ENCODE measurements at places on chromosomes 2 and 18.

- no peak for DNase-seq
These were observed 43.8 kb upstream of the ZNF516 start for GRCh38 chr18:76538846-76539245.

- DNase-seq = no peak
These were observed 229.9 kb upstream of the HDAC4 start for GRCh38 chr2:239630618-239631286.

DNA sequence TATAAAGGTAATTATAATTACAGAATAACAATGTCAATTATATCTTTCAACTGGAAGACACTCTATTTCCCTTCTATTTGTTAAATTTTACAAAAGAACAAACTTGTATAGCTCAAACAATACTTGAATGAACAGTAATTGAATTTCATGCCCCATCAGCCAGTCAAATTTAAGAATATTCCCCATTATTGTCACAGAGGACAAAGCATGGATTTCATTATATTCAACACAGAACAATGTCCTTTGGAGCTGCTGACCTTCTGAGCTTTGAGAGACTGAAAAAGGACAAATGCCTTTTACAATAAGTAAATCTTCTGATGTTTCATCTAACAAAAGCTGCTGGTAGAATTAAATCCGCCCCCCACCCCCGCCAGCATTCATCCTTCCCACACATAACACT, 187.5 kb upstream of the MC4R start:
- DNase-seq = no peak

- DNase-seq = no peak
These were observed 10.4 kb downstream of the CERKL start for GRCh38 chr2:181646415-181646987.

DNA sequence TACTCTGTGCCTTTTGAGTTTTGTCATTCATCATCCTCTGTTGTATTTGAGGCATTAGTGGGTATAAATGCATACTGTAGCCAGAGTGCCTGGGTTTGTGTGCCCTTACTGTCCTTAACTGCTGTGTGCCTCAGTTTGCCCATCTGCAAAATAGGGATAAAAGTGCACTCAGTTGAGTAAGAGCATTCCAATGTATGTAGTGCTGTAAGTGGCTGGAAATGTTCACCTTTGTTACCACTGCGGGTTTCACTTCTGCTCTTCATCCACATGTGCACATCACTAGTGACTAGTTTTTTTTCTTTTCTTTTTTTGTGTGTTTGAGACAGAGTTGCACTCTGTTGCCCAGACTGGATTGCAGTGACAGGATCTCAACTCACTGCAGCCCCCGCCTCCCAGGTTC, 39.9 kb downstream of the PLEKHB2 start:
- no peak for DNase-seq

DNA sequence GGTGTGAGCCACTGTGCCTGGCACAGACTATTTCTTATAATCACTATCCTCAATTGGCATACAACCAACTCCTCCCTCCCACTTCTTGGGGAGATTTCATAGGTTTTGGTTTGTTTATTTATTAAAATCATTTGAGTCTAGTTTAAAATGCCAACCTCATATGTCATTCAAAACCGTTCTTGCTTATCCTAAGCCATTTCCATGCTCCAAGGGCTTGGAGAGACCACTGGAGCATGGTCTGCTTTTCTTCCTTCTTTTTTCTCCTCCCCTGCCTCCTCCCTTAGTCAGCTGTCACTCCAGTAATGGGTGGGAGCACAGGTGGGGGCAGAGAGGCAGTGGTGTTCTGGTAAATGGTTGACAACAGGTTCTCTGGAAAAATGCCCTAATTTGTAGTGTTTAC, 20.4 kb upstream of the KCNS3 start:
- no peak for DNase-seq

- no peak for DNase-seq
These were observed 82.5 kb upstream of the STPG4 start for GRCh38 chr2:47237375-47238334.

DNA sequence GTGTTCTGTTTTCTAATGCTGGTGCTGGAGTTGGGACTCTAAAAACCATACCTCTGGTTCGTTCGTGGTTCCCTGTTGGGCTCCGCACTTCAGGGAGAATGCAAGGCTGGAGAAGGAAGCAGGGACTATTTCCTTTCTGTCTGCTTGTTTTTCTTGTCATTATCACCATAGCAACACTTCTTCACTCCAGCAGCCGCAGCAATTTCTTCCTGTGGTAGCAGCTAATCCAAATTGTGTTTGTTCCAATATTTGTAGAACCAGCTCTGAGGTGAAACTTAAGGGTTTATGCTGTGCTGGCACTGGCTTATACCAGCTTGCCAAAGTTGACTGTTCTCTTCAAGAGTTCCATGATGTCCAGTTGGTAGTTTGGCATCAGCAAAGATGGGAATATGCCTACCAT, 301.4 kb upstream of the SYT4 start:
- DNase-seq = no peak

DNA sequence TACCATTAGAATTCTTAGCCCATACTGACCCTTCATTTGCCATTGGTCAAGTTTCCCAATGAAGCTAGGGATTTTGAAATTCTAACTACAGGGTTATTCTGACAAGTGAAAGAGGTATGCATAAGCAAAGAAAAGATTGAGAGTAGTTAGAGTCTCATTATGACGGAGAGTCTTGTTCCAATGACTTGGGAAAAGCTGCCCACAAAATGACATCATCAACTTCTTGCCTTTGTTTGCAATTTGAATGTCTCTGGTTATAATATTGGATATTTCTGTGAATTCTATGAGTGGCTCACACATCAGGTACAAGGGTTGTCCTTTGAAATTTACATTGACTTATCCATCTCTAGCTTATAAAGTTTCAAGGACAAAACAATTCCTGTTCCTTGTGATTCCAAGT, 772.2 kb downstream of the TRIB2 start:
- no peak for DNase-seq

DNA sequence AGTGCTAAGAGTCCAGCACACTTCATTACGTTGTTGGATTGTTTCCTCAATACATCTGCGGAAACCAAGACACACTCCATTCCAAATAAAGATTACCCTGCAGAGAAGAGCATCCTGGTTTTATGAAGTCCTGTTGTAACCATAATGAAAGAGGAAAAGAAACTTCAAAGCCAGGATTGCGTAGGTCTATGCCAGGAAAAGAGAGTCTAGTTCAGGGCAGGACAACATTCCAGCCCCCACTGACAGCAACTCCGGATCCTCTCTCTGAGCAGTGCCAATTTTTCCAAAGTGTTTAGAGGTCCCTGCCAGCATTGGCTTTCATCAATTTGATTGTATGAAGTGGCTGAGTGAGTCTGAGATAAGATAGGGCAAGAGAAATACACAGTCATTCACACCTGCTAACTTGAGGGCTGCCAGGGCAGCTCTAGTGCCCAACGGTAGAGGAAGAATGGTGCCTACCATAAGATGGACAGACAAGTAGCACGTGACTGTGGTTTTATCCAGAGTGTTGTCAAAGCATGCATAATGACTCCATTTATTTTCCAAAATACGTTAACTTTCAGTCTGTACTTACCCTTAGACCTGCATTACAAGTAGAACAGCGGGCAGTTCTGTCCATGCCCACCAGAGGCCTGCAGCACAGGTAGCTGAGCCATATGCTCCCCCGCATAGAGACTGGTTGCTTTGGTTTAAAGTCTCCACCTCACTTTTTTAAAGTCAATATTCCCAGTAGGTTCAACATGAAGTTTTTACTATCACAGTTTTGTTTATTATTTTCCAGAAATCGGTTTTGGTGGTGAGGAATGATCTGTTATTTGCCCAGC, 23.7 kb downstream of the PIEZO2 start:
- DNase-seq = no peak

DNA sequence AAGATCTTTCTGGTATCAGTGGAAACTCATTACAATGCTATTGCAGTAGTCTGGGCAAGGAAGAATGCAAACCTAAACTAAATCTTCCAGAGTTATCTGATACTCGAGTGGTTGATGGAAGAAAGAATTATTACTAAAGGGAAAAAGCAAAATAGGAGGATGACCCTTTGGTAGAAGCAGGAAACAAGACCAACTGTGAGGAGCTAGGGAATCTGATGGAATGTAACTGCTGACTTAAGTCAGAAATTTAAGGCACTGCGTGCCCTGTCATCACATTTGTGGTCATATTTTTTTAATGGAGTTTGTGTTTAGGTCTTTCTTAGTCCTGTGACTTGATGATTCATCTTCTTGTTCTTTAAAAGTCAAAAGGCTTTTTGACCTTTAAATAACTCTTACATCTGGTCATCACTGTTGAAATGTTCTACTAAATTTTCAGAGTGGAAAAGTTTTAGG, 36.5 kb upstream of the ARMC9 start:
- no peak for DNase-seq

- no peak for DNase-seq
These were observed 2.5 kb upstream of the OSR1 start for GRCh38 chr2:19360966-19361321.

DNA sequence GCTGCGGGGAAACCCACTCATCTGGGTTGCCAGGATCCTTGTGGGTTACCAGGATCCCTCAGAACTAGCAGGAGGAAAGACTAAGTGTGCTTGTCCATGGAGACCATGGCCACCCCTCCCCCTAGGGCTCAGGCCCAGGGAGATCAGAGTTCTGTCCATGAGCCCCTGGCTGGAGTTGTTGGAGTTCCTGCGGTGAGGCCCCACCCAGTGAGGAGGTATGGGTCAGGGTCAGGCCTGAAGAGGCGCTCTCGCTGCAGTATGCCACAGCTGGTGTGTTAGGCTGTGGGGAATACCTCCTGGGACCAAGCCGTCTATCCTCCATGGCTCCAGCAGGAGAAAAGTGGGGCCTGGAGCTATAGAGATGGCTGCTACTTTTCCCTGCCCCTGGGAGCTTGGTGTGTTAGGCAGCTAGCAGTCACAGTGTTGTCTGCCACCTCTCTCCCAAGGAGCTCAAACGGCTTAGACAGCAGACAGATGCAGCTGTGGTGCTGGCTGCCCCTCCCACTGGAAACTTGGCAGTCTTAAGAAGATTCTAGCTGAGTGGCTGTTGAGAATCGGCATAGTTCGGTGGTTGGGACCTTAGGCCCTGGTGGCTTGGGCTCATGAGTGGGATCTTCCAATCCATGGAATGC, 240.3 kb upstream of the CELF4 start:
- DNase-seq = no peak

DNA sequence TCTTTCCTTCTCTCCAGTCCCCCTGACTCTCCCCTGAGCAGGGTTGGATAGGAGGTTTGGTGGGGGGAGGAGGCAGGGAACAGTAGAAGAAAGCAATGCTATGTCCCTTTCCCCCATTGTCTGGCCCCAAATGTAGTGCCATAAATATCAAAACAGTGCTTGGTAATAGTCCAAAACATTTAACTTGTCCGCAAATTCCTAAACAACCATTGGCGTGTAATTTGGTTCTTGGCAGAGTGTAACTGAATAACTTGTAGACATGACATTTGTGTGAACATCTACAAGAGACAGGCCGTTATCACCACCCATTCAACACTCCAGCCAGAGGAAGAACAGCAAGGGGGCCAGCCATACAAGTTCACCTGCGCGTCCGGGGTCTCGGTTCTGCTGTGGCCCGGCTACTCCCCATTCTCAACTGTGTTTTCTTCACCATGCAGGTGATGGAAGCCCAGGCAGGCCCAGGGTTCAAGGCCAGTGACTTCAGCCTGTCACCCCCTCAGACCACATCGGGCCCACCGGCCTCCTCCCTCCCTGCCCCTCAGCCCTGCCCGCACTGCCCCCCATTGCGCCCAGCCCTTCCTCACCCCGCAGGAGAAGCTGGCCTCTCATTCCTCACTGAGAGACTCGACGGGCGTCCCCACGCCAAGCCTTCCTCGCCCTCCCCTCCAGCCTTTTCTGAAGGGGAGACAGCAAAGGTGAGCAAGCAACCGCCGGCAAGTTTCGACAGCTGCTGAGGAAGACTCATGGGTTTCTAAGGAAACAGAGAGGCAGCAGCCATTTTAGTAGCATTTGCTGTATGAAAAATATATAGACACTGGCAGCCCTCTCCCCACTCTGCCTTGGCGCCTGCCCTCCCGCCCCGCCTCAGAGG, 699 bp upstream of the RAPGEF4 start:
- DNase-seq = no peak

DNA sequence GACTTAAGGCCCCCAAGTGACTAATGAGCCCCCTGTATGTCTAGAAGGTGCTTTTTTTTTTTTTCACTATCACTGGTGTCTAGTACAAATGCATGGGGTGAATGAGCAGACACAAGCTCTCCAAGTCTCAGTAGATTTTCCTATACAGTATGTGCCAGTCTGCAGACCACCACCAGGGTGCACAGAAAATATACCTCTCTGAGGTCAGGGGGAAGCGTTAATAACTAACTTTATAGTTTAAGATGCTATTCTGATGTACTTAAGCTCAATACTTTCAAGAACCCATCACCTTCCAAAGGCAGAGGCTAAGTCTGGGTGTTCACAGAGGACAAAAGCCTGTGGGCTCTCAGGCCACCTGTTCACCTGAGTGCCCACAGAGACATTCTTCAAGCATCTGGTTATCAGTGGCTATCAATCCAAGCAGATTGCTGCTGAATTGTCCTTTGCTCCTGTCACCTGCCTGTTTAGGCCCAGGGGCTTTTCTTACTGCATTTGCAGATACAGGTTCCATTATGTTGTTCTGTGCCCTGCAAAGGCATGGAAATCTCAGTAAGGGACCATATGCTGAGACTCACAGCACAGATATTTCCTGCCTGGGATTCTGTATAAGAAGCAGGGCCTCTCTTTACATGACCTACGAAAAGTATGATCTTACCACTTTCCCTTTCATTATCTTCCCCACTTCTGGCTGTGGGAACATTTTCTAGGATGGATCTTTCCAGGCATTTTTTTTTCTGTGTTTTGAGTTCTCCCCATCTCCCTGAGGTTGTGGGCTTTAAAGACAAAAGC, 534.6 kb downstream of the TNS1 start:
- DNase-seq = peak; percentile 54

GRCh38 chr2:59888706-59889105, 664.7 kb downstream of the BCL11A start:
- DNase-seq = no peak

DNA sequence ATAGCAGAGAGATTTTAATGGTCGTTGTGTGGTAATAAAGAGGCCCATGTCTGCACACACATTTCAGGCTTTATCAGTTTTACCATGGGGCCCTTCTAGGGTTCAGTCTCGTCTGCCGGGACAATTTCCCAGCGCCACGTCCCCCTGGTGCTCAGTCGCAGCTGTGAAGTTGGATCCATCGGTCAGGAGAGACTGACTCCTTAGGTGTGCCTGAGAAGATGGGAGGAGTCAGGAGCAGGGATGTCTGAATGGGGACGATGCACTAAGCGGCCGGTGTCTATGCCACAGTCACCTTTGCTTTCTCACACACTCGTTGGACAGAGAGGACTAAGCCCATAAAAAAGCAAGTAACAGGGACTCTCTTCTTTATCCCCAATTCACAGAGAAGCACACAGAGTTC, 71.4 kb downstream of the TWIST2 start:
- DNase-seq = no peak

DNA sequence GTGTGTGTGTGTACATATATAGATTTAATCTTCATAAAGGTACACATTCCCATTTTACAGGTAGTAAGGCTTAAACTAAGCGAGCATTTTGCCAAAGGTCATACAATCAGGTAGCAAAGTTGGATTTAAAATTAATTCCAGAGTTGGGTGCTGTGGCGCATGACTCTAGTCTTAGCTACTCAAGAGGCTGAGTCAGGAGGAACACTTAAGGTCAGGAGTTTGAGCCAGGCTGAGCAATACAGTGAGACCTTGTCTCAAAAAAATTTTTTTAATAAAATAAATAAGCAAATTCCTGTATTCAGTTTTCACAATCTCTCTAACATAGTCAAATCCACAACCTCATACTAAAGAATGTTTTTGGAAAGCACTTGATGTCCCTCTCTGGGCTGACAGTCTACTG, 111.5 kb upstream of the LDLRAD4 start:
- no peak for DNase-seq
